ENCODE measurements at places on chromosomes 6 and 20.

DNA sequence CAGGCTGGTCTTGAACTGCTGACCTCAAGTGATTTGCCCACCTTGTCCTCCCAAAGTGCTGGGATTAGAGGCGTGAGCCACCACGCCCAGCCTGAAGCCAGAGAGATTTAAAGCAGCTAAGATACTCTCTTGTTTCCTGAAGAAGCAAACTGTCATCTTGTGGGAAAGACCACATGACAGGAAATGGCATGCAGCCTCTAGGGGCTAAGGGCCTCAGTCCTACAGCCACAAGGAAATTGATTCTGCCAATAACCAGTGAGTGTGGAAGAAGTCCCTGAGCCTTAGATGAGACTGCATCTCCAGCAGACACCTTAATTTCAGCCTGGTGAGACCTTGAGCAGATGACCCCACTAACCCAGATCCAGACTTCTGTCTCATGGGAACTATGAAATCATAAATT, 40.9 kb downstream of the KIZ start:
- peak; percentile 35 for DNase-seq

DNA sequence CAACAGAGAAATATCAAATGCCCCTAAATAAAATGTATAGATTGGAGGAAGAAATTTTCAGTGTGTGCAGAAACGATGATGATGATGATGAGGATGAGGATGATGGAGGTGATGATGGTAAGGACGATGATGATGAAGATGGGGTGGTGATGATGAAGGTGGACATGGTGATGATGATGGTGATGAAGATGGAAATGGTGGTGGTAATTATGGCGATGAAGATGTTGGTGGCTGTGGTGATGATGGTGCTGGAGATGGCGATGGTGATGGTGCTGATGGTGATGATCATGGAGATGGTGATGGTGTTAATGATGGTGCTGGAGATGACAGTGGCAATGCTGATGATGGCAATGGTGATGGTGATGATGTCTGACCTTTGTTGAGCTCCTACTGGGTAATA, 141.2 kb downstream of the DHX35 start:
- no peak for DNase-seq

DNA sequence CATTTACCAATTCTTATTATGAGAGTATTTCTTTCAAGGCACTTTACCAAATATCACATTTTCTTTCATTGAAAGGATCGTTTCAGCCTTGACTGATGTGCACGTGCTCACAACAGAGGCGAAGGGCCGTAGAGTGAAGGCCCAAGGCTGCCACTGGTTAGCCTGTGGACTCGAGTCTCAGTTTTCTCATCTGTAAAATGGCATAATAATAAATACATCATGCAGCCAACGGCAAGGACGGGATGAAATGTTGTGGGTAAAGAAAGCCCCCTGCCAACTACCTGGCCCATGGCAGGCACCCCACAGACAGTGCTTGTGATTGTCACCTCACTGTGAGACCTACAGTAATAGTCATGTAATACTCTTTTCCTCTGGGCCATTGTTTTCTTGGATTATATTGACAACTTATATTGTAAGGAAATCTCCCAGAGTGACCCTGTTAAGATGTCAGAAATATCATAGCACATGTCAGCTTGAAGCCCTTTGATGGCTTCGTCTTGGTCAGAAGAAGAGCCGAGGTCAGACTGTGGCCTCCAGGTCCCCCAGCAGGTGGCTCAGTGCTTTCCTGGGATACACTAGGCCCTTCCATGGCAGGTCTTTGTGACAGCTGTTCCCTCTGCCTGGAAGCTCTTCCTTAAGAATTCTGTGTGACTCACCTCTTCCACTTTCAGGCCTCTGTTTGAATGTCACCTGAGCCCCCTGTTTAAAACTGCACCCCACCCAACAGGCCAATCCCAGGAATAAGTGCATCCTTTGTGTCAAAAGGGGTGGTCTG, 36.3 kb downstream of the FAM50B start:
- no peak for DNase-seq

DNA sequence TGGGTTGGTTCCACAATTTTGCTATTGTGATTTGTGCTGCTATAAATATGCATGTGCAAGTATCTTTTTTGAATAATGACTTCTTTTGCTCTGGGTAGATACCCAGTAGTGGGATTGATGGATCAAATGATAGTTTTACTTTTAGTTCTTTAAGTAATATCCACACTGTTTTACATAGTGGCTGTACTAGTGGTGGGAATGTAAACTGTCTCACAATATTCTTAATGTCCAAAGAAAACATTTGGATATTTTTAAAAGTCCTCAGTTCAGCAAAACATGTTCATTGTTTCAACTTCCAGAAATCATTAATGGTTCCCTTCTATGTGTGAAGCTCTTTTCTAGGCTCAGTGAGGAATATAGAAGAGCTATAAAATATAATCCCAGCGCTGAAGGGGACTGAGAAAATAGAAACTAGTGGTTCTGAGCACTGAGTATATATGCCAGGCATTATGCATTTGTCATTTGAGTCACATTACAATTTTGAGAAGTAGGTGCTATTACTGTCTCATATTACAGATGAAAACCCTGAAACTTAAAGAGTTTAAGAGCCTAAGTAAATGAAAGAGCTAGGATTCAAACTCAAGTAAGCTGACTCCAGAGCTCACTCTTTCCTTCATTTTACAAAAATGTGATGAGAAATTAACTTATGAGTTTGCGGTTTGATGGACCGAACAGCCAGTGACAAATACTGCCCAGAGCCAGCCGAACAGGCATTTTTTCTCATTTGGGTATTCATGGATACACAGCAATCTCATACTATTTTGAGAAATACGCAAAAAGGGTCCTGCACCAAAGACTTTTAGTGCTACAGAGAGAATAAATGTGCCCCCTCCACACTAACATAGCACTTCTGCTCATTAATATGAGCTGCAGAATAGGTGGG, 250.1 kb downstream of the TBX18 start:
- DNase-seq = no peak

GRCh38 chr6:107965746-107966145, 7.7 kb upstream of the SEC63 start:
- DNase-seq = no peak

DNA sequence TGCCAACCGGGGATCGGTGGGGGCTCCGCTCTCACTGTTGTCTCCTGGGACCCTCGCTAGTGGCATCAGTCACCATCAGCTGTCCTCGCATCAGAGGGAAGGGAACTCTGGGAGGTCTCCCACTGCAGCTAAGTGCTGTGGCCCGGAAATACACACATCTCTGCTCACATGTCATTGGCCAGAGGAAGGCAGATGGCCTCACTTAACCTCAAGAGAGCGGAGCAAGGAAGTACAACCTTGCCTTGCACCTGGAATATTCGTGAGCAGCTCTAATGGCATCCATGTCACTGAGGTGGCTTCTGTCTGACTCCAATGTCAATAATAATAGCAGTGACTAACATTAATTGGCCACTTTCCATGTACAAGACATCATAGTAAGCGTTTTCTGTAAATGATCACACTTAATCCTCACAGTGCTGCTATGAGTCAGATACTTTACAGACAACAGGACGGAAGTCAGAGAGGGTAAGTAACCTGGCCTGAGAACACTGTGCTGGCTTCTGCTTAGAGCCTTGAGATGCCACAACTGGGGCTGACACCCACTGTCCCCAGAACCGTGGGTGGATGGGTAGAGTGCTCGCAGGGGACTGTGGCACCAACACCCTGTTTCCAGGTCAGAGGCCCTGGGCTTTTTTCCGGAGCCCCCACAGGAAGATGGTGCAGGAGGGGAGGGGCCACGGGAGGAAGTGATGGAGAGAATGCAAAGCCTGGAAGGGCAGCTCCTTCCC, 6.0 kb downstream of the LHFPL5 start:
- no peak for DNase-seq

DNA sequence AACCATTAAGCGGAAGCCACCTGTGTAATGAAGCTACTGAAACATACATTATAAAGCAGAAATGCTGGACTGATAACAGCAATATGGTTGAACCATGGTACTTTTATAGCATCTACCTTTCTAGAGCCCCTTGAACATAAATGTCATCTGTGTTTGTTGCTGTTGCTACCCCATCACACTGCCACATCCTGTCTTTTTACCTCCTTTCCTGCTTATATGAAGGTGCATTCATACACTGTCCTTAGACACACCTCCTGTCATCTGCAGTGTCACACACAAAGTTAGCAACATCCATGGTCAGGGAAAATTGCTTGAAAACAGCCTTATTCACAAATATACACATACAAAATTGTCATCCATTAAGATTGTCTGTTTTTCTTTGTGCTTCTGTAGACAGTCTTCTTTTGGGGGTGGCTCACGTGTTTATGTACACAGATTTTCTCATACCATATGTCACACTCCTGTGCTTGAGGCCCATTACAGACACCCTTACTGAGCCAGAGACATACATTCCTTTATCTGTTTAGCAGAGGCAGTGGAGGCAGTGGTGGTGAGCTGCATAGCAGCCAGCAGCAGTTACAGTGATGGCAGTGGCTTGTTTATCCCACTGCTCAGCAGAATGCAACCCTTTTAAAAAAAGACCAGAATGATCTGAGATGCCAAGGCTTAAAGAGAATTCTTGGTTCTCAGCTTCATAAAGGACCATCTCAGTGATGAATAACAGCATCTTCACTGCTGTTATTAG, 25.9 kb downstream of the C6orf62 start:
- no peak for DNase-seq

DNA sequence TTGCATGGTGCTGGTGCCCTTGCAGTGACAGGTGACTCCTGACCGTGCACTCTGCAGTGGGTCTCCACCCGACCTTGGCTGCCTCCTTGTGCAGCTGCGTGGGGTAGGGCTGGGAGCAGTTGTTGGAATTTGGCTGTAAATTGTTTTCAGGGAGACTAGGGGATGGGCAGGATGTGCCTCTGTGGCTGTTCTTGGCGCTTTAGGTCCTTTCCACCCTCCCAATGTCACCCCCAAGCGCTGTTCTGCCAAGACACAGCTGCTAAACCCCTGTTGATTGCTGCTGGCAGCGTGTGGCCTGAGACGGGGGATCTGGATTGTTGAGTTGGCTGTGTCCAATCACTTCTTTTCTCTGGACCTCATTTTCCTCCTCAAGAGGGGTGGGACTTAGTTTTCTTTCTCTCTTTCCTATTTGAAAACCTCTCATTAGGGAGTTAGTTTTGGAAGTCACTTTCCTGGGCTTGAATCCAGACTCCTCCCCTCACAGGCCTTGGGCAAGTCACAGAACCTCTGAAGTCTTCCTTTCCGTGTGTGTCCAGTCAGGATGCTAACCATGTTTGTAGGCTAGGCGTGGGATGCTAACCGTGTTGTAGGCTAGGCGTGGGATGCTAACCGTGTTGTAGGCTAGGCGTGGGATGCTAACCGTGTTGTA, 8.5 kb downstream of the IGF2R start:
- DNase-seq = peak; percentile 35

GRCh38 chr6:106060167-106060566, 26.0 kb upstream of the PRDM1 start:
- DNase-seq = no peak

DNA sequence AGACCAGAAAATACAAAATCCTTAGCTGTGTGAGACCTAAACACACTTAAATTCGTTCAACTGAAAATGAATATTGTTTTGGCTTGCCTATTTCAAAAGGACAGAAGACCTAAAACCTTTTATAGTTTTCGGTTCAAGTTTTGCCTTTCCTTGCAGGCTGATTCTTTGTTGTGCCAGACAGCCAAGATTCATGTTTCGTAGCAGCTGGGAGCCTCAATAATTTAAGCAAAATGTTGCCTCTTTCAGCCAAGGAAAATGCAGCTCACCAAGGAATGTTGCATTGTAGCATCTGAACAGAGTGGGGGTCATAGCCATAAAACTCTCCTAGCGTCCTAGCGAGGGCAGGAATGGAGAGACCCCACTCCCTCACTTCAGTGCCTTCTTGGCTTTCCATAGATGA, 92.3 kb upstream of the INSM1 start:
- no peak for DNase-seq

- DNase-seq = no peak
Measured at GRCh38 chr6:43219119-43219518, 10.2 kb downstream of the DNPH1 start.

DNA sequence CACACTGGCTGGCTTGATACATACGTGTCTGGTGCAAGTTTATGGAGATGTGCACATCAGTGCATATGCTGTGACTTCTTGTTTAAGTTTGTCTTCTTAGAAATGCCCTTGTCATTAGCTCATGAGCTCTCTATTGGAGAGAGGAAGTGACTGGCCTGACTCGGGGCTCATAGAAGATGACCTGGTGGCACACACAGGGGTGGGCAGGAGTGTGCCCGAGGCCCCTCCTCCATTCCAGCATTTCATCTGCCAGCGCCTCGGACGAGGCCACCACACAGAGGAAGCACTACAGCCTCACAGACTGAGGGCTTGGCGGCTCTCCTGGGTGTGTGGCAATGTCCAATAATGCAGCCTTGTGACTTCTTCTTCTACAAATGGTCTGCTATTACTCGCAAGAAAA, 109.7 kb downstream of the FAM120B start:
- no peak for DNase-seq

DNA sequence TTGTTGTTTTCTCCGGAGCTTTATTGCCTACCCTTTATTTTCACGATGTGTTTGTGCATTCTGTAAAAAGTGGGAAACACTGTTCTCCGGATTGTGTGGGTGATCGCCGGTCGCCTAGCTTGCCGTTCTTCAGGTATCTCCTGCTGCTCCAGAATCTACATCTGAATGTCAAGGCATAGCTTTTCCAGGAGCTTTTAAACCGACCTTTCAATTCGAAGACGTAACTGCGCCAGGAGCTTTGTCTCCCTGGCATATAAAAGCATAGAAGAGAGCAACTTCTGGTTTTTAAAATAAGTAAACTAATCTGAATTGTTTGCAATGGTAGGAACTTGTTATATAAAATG, 96.0 kb downstream of the HFE start:
- no peak for DNase-seq

DNA sequence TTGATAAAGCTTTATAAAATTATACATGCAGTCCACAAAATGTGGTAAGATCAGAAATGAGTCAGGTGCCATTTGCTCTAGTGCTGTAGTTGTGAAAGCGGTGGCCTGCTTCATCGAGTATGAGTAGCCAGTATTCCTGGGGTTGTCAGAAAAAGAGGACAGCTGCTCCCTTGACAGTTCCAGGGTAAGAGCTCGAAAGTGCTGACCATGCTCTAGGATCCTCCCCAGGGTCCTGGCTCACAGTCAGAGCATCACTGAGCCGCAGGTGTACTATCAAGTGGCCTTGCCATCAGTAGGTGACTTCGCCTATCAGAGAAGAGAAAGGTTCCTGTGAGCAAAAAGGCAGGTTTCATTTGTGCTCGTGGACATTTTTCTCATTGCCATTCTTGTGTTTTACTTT, 3.6 kb downstream of the BTBD3 start:
- no peak for DNase-seq

- DNase-seq = no peak
Measured at GRCh38 chr6:35220711-35221110, 7.0 kb downstream of the SCUBE3 start.

DNA sequence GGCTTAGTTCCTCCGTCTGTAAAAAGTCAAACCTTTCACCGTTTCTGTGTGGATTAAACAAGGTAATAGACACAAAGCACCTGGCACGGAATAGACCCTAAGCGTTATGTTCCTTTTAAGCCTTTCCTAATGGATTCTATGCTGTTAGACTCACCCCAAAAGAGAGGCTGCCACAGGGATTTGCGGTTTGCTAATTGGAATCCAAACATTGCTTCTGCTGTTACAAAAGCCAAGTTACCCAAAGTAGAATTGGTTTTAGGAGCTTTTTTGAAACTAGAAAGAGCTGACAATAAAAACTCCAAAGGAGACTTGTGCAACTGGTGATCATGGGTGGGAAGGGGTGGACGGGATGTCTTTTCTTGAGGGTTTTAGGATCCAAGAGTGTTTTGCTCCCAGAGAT, 178.0 kb downstream of the BMP7 start:
- no peak for DNase-seq

- DNase-seq = no peak
Measured at GRCh38 chr20:31751126-31751525, 12.0 kb downstream of the TPX2 start.
